ENCODE measurements at places on chromosomes 4 and X.
A peak's percentile ranks its signal among the peaks of the same experiment; 100 is the strongest.

DNA sequence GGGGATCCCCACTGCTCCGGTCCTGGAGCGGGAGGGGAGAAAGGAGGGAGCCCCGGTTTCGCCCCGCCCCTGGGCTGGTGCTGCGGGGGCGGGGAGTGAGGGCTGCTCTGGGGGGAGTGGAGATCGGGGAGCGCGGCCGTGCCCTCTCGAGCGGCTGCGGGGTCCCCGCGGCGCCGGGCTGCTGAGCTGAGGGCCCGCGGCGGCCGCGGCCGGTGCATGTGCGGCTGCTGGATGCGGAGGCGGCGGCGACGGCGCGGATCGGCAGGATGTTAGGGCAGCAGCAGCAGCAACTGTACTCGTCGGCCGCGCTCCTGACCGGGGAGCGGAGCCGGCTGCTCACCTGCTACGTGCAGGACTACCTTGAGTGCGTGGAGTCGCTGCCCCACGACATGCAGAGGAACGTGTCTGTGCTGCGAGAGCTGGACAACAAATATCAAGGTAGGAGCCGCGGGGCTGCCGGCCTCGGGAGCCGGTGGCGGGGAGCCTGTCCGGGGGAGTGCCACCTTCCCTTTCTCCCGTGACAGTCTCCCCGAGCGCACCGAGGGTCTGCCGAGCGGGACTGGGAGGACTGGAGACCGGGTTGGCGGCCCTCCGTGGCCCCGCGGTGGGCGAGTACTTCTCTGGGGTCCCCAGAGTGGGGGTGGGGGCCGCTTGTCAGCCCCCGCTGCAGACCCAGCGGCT lies at the start of gene ING2:
TSS of gene ING2 (plus strand) at position 129 of the 681 bp plus-strand sequence. CDS start at position 267, 138 bp downstream.
- DNase-seq, result peak; percentile 70

DNA sequence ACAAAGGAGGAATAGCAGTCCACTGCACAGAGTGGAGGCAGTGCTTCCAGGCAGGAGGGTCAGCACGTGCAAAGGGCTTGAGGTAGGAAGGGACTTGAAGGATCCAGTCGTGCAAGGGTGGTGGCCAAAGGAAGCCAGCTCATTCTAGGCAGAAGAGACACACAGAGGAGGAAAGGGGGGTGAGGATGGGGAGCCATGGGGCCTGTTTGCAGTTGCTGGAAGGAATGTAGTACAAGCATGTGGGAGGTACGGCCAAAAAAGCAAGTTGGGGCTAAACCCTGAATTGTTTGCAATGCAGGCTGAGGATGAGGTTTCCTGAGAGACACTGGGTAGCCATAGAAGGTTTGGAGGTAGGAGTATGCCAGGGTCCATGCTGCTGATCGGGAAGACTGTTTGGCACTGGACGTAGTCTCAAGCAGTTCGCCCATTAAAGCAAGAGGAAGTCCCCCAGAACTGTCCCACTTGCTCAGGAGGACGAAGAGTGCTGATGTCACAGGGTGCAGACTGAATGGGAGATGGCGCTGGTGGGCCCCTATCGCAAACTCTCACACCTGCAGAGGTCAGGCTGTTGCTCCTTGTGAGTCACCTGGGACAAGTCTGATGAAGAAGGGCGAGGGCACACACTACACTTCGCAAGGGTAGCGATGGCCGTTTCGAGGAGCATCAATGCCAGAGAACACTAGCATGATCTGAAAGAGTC lies 9.1 kb upstream of the MAN2B2 start:
- no peak for DNase-seq

DNA sequence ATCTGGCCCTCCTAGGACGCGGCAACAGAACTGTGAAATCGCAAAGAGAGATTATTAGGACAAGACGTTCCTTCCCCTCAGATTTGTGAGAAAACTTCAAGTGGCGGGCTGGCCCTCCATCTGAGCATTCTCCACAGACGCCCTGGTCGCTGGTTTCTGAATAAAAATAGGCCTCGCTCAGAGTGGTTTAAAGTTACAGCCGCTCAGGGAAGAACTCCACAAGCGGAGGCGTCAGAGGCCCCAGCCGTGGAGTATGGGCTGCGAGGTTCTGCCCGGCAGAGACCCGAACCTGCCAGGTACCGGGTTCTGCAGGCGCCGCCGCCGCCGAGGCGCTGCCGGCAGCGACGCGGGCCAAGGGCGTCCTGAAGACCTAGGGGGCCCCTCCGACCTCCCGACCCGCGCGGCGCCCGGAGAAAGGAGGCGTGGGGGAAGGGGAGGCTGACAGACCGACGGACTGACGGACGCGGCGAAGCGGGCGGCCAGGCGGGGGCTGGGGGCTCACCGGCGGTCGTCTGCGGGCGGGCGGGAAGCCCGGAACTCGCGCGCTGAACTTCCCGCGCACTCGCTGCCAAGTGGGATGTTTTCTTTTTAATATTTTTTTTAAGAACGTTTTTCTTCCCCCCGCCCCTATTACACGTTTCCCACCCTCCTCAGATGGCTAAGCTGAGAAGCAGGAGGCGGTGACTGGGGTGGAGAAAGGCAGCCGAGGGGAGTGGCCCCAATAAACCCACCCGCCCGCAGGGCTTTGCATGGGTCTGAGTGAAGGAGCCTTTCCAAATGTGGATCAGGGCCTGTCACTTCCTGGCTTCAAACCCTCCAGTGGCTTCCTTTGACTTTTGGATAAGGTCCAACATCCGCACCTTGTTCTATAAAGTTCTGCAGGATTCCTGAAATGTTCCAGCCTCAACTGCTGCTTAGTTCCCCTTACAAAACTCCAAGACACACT lies at the start of gene PABPC4L:
TSS of gene PABPC4L (minus strand) at position 574 of the 946 bp plus-strand sequence. CDS start 770 bp downstream, outside the sequence.
- no peak for DNase-seq

- DNase-seq, result peak; percentile 1
These were observed 128.1 kb upstream of the STK26 start for GRCh38 chrX:131894995-131895394.

GRCh38 chrX:132651421-132652086 lies 162.7 kb upstream of the MBNL3 start:
- DNase-seq, result no peak
